ENCODE measurements at places on chromosomes 4 and X.

DNA sequence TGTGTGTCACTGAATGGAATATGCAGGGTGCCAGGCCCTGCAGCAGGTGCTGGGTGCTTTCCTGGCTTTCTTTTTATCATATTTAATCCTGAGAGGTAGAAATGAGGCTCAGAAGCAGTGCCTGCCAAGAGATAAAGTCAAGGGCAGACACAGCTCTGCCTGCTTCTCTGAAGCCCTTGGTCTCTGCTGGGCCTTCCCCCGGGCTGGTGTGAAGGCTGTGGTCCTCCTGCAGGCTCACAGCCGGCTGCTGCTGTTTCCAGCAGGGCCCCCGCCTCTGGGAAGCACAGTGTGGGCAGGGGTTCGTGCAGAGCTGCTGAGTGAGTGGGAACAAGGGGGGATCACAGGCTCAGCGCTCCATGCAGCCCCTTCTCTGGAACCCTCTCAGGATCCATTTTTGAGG lies 49.6 kb downstream of the TBC1D14 start:
- DNase-seq, result no peak

DNA sequence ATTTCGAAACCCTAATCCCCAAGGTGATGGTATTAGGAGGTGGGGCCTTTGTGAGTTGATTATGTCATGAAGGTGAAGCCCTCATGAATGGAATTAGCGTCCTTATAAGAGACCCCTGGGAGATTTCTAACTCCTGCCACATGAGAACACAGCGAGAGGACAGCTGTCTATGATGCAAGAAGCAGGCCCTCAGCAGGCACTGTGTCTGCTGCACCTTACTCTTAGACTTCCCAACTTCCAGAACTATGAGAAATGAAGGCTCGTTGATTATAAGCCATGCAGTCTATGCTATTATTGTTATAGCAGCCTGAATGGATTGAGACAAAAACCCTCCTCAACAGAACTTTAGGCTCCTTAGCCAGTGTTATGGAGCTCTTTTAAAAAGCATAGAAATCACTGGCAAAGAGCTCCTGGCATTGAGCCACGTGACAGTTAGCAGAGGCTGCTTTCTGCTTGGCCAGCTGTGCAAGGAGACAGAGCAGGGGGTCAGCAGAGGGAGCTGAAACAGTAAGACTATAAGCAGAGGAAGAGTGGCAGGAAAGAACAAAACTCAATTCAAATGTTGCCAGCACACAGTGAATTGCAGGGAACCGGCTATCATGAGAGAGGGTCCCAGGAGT lies 219.2 kb upstream of the FAT1 start:
- no peak for DNase-seq

DNA sequence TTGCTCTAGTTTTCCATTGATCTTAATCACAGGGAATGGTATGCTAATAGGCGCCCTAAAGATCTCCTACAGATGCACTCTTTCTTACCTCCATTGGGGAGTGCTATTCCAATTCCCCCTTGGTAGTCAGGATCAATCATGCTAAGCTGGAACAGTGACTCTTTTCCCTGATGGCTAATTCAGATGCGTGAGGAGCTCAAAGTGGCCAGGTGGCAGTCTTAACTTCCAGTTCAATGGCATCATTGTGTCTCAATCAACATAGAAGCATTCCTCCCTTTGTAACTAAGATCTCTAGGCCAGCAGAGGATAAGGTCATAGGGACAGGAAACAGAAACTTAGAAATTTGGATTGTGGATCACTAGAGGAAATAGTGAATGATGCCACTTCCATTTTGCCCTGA lies 216.8 kb downstream of the GRID2 start:
- no peak for DNase-seq

- no peak for DNase-seq
These were observed 127.7 kb downstream of the COL4A6 start for GRCh38 chrX:108310506-108310905.

DNA sequence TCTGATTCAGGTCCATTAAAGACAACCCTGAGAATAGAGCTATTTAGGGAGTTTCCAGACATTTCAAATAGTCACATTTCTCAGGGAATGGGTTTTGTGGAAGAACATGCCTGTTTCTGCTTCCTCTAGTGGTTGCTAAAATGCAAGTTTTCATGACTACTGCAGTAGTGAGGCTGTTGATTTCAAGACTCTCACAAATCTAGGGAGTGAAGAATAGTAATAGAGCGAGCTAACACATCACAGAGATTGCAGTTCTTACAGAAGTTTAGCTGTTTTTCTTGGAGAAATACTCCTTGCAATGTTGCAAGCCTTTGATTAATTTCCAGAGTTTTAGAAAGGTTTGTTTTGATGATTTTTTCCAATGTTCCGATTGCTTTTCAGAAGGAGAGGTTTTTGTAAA lies 610.2 kb upstream of the HTR2C start:
- DNase-seq, result no peak

DNA sequence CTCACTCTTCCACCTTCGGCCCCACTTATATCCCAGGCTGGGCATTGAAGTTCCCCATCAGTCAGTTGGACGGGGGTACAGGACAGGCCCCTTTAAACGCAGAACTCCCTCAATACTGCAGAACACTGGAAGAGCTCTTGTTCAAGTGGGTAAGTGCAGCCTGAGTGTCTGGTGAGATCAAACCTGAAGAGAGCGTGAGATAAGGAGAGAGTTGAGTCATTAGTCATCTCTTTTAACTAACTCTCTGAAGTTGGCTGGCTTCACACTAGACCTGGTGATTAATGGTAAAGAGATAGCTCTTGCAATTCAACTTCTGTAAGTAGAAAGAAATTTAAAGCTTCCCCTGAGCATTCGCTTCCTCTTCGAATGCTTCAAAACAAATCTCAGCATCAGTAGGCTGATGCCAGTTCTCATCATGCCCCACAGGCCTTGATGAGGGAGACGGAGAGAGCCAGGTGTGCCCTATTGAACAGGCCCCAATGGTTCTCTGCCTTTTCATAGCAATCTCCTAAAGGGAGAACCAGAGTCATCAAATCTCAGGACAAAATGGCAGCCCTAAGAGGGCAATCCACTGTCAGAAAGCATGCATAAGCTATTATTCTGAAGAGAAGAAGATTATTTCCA lies 41.0 kb upstream of the JADE1 start:
- DNase-seq, result no peak

- DNase-seq, result no peak
These were observed 100.0 kb downstream of the TET2 start for GRCh38 chr4:105246712-105247111.

- DNase-seq, result no peak
These were observed 117.1 kb upstream of the DKK2 start for GRCh38 chr4:107153228-107153627.

- no peak for DNase-seq
These were observed 349.2 kb upstream of the MAD2L1 start for GRCh38 chr4:120415896-120416295.

DNA sequence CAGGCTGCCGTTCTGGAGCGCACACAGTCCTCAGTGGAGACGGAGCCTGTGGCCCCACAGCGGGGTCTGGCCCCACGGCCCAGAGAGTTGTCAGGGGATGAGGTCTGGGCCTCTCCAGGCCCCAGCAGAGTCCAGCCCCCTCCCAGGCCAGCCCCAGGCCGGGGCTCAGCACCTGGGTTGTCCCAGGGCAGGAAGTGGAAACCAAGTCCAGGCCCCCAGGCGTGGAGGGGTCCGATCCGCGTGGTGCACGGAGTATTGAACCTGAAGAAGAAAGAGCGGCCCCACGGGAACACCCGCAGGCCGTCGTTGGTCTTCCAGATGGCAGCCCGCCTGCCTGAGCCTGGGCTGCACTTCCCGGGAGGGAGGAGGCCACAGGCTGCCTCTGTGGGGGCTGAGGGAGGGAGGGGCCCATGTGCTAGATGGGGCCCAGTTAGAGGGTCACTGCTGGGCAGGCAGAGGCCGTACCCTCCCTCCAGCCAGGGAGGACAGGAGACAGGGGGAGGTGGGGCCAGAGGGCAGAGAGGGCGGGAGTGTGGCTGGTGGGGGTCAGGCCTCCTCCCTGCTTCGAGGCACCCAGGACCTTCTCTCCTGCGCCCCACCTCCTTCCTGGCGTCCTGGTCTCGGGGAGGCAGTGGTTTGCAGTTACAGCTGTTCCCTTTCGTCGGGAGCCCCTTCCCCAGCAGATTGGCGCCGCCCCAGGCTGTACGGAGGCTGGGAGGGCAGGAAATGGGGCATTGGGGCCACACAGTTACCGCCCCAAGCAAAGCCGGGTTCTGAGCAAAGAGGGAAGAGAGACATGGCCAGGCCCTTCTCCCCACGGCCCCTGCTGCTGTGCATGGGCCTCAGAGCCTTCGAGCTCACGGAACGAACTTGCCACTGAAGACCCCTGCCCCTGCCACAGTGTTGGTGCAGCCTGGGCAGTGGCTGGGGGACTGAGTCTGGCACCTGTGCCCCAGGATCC lies 8.1 kb downstream of the HGFAC start:
- no peak for DNase-seq

DNA sequence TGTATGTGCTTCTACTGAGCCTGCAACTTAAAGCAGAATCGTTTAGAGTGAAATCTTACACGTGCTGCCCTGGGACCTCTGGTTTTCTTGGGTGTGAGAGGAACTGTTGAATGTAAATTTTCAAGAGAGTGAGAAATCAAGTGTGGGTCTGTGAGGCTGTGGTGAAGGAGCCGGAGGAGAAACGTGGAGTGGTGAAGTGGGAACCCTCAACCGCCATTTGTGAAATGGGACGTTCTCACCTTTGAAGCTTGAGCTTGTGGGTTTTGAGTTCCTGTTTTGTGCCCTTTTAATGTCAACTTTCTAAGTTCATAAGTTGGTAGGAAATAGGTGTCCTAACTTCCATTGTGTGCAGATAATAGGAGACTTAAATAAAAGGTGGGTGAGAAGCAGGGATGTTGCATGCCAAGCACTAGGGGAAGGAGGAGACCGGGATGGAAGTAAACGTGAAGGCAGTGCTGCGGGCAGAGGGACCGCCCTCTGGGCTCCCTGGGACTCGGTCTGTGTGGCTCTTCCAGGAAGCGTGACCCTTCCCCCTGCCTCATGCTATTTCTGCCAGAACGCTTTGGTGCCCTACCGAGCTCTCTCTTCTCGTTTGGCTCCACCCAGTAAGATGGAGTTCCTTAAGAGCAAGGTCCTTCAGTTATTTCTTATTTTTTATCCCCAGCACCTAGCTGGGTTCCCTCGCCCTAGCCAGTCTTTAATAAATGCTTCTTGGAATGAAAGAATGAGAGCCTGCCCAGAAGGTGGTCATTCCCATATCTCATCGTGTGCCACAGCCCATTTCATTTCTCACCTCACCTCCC lies 56.0 kb downstream of the TMEM131L start:
- peak; percentile 36 for DNase-seq

DNA sequence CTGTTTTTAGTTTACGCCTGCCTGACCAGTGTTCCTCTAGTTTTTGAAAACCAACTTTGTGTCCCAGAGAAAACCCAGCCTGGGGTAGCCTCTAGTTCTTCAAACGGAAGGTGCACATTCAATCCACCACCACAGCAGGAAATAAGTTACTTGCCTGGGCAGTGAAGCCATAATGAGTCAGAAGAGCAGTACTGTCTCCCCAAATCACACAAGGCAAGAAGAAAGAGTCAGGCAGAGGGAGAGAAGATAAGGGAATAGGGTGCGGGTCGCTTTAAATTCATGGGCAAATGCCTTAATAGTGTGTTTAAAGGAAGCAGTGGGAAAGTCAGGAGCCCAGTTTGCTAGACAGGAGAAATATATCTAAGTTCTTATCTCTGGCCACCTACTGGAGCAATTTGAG lies 333.8 kb upstream of the GRIA3 start:
- no peak for DNase-seq

DNA sequence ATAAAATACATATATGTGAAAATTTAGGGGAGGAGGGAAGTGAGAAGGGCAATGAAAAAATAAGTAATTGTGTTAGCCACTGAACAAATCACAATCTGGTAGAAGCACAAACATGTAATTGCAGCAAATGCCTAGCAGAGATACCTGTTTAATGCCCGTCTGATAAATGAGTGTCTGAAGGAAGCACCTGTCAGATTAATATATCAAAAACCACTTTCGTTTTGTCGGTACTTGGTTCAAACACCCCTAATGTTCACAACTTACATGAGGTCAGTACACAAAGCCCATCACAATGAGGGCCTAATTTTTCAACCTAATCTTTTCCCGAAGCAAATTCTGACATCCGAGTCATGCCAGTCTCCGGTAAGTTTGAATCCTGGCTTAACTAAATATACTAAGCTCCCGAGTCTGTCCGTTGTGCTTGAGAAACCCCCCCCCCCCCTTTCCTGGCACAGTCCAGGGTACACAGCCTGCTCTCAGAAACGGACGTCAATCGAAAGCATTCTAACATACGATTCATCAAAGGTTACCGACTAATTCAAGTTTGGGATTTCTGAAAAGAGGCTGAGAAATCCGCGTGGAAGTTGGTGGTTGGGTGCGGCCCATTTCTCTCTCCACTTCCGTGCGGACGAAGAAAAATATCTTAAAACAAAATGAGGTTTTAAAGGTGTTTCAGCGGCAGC lies 758 bp downstream of the SDAD1 start:
- no peak for DNase-seq

GRCh38 chr4:100721077-100721476 lies 203.3 kb upstream of the EMCN start:
- no peak for DNase-seq

DNA sequence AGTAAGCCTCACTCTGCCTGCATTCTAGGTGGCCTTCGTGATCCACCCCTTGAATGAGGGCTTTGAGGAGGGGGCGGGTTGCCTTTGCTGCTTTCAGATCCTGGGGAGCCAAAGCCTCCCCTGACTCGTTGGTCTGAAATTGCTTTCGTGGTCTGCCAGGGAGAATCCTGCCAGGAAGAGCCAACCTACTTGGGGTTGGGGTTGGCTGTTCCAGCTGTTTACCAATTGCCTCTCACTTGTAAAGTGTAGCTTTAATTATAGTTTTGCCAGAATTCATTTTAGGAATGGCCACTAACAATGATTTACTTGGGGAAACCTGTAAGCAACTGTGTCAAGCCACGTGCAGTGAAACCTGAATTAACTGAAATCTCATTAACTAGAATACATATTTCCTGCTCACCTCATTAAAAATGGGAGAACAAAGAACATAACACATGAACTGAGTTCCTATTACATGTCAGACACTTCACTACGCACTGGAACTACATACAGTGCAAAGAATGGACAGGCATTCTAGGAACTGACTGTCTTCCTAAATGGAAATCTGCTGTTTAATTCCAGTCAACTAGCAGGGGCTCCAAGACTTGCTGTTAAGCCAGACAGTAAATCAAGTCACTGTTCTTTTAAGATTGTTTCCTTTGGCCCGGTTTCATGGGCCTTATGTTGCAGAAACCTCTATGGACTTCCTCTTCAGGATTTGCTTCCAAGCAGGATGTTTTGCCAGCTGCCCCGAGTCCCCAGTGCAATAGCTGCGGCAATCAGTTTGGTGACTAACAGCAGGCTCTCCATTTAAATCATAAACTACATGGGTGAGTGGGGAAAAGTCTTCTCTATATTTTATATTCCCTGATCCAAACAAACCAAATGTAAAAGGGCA lies 16.4 kb upstream of the NKRF start:
- DNase-seq, result no peak
